ENCODE measurements at places on chromosomes 6 and 20.

- no peak for DNase-seq
Measured at GRCh38 chr20:14235355-14235754, 102.1 kb downstream of the FLRT3 start.

- no peak for DNase-seq
Measured at GRCh38 chr6:134753001-134753400, 196.9 kb downstream of the ALDH8A1 start.

DNA sequence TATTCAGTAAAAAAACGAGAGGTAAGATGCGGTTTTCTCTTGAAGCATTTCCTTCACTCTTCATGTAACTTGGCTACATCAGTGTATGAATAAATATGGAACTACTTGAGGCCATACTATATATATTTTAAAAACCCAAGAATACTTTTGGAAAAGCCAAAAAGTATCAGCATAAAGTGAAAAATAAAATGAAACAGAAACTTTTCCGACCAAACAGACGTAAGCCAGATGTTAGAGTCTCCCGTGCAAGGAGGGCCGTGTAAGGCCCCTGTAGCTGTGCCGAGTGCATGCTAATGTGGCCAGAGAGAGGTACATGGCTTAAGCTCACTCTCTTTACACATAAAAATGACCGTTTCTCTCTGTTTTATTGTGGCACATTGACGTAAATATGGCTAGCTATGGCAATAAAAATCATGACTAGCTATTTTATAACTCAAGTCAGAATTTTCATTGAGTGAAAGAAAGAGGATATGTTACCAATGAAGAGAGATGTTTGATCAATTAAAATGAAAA is 140.1 kb upstream of the GMDS start:
- no peak for DNase-seq

GRCh38 chr6:151796842-151797530 is 10.5 kb upstream of the ESR1 start:
- no peak for DNase-seq

GRCh38 chr20:46828471-46828870 is 66.2 kb upstream of the EYA2 start:
- DNase-seq, result no peak

- DNase-seq, result no peak
Measured at GRCh38 chr6:85143676-85144075, 306.2 kb upstream of the NT5E start.

GRCh38 chr20:36175016-36175415 is 20.5 kb downstream of the EPB41L1 start:
- DNase-seq, result no peak

GRCh38 chr6:110853754-110854477 is 20.7 kb upstream of the AMD1 start:
- no peak for DNase-seq

DNA sequence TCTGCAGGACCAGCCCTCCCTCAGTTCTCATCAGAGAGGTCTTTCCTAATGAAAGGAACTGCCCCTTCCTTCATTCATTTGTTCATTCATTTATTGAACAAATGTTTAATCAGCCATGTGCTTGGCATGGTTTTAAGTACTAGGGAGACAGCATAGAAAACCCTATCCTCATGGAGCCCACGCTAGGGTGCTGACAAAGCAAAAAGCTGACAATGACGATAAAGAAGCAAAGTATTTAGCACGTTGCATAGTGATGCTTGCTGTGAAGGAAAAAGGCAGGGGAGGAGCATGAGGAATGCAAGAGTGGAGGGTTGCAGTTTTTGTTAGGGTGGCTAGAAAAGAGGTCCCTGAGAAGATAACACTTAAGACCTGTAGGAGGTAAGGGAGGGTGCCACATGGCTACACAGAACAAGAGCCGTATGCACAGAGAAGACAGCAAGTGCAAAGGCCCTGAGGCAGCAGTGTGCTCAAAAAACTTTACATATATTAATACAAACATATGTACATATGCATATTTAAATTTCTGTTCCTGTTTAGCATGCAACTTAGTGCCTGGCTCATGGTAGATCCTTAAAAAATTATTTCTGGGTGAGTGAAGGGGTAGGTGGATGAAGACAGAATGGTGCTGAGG is 98.9 kb downstream of the EYA2 start:
- DNase-seq, result no peak

DNA sequence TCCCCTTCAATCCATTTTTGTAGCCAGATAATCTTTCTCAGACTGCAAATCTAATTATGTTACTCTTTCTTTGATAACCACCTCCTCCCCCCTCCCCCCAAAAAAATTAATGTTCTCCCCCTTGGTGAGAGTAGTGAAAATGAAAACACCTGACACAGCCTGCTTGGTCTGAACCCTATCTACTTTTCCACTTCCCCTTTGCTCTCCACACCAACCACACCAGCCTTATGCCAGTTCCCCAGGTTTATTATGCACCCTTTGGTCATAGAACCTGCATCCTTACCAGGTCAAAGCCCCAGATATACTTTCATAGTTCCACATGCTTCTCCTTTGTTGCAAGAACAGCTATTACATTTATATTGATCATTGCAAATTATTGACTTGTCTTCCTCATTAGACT is 19.4 kb downstream of the PFDN4 start:
- DNase-seq, result no peak

DNA sequence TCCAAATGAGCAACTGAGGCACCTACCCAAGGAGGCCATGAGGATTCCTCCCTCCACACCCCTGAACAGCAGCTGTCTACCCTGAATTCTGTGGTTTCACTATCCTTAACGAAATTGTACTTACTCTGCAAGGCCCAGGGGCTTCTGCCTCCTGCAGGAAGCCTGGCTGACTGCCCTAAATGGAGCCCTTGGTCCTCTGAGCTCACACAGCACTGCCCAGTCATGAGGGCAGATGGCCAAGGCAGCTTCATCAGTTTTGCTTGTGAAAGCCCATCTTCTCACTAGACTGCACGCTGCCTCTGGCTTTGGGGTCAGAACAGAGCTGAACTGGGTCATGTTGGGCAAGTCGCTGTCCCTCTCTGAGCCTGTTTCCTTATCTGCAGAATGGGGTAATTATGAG is 26.4 kb upstream of the SIRPA start:
- DNase-seq, result no peak

DNA sequence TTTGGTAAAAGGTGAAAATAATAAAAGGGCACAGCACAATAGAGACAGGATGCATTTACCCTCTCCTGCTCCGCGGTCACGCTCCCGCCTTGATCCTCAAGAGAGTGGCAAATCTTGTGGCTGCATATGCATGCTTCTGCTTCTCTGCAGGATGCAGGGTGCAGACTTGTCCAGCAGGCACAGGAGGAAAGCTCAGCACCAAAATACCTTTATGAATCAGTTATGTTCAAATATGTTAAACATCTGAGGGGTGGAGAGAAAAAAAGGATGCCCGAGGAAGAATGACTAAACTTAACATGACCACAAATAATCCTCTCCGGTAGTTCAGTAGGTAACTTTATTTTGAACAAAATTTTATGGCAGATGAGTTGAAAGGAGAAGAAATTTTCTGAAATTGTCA is 366.1 kb upstream of the SOX4 start:
- no peak for DNase-seq

DNA sequence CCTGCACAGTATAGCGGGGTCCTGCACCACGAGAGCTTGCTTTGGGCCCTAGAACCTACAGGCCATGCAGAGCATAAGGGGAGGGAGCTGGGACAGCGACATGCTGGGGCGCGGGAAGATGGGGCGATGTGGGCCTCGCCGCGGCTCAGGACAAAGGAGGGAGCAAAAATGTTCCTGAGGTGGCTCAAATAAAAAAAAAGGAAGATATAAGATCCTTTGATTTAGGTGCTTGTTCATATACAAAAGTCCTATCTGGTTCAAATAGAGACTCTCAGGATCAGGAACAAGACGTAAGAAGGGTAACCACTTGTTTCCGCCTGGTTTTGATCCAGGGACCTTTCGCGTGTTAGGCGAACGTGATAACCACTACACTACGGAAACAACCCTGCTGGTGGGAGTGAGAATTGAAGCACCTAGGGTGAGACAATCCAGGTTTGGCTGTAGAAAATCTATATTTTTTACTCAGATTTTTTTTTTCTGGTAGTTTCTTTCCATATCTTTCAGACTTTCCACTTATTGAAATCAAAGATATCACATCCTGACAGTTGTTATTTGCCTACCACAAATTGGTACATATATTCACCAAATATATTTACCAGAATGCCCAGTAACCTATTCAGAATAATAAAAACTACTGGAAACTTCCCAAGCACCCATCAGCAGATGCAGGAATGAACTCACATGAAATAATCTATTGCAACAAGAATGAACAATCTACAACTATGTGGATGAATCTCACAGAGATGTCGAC is 177.9 kb upstream of the ZNF184 start:
- peak; percentile 15 for DNase-seq

GRCh38 chr6:148693882-148694484 is 52.8 kb upstream of the UST start:
- DNase-seq, result no peak

DNA sequence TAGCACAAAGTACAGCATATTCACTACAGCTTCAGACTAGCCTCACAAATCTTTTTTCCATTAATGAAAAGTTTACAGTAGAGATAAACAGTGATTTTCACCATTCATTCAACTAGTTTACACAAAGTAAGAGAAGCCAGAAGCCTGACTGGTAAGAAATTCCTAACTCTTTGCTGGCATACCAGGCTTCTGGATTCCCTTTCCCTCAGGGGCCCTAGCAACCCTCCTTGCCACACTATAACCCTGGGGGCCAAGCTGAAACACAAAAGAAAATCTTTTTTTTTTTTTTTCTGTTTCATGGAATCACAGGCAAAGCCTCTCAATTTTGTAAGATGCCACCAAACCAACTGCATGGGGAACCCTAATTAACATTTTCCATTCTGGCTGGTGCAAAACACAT is 28.9 kb upstream of the HMGN3 start:
- DNase-seq, result no peak

DNA sequence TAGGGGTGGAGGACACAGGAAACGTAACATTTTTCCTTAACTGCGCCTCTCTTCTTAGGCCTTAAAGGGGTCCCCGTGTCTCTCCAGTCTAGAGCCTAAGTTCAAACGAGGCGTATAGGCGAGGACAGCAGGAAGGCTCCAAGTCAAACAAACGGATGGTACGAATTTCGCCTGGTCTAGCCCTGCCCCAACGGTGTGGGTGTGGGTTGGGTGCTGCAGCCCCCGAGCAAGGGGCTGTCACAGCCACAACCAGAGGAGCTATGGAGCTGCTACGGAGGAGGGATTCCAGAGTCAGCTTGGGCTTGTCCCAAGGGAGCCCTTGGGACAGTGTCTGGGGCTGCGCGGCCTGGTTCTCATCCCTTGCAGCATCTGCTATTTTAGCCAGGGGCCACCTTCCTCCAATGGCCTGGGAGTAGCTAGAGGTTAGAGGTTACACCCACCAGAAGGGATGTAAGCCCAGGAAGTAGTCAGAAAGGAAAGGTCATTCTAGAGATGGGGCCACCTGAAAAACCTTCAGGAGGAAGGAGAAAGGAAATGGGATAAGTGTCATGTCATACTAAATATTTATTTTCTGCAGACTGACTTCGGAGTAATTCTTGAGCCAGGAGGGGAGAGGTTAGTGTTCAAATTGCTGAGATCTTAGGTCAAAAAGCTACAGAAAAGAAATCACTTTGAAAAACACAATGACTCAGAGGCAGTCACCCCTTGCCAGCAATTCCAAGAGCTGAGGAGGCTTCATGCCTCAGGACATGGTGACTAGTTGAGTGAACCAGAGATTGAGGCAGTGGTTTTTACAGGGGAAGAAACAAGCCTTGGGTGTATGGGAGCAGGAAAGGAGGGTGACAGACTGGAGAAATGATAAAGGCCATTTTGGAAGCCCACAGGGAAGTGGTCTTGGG is 21.7 kb downstream of the VPS52 start:
- no peak for DNase-seq

DNA sequence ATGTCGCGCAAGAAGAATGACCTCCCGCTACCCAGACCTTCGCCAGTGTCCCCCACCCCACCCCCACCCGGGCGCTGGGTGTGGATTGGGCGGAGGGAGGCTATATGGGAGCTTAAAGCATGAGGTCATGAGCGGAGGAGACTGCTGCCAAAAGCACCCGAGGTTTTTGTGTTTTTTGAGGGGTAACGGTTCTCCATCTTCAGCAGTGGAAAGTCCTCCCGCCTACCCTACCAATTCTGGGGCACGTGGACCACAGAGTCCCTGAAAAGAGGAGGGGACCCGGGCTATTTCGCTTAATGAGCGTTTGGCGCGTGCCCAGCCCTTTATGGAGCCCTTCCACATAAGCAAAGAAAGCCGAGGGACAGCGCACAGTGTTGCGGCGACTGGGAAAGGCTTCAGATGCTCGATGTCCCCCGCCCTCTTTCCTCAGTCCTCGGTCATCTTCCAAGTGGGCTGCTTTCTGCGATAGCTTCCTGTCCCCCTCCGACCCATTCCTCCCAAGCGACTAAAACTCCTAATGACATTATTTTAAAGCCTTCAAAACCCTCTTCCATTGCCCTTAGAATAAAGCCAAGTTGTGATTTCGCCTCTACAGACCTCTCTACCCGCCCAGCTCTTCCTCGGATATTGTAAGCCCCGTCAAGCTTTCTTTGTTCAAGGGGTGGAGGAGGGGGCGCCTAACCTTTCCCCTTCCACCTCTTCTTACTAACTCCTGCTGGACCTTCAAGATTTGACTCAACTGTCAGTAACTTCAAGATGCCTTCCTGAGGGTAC is 2.1 kb upstream of the TRERF1 start:
- peak; percentile 15 for DNase-seq

- DNase-seq, result no peak
Measured at GRCh38 chr20:63151554-63152321, 64.2 kb downstream of the YTHDF1 start.

DNA sequence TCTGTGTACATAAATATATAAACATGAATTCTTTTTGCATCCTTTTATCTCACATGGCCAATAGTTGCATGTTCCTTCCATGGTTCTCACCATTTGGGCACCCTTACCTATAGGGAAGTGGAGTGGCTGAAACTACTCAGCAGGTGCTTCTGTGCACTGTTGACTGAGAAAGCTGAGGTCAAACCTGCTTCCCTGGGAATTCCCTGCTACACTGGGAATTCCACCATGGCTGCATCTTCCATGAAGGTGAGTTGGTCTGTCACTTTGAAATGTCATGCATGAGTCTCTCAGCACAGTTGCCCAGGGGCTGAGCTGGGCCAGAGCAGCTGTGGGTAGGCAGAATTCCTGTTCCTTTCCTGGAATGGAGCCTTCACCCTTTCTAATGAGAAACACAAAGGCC is 193.8 kb upstream of the PRSS16 start:
- DNase-seq, result no peak

GRCh38 chr6:7978736-7979135 is 68.1 kb upstream of the TXNDC5 start:
- no peak for DNase-seq
